ENCODE measurements at places on chromosomes 16 and 17. TPM values are rescaled to one million over a fixed set of nuclear protein-coding genes. Genes with fewer than 3 reads are reported as not detected.

Gene ALOXE3
- not detected for total RNA-seq

GRCh38 chr16:30958175-30959079, 873 bp downstream of the SETD1A start:
- peak overlapping the region; percentile 34 for H3K27ac ChIP-seq
- H3K4me3 ChIP-seq, result peak overlapping the region; percentile 99
- peaks cover 15% of the 10 kb centered on the region for H3K4me1 ChIP-seq
- no peaks in the 10 kb centered on the region for H3K27me3 ChIP-seq
- H3K36me3 ChIP-seq, result peaks cover 9% of the 10 kb centered on the region
- peak; percentile 39 for DNase-seq

DNA sequence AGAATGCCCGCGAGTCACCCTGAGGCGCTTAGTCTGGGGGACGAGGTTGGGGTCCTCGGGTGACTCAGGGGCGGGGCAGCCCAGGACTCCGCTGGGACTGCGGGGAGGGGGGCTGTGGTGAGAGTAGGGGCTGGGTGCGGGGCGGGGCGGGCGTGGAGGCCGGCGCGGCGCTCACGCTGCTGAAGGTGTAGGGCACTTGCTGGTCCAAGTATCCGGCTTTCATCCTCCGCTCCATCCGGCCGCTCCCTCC, 832 bp downstream of the ETV4 start:
- H3K27me3 ChIP-seq, result peaks cover 44% of the 10 kb centered on the region
- no peak overlapping the region for H3K27ac ChIP-seq
- peak overlapping the region; percentile 74 for H3K4me3 ChIP-seq
- peaks cover 21% of the 10 kb centered on the region for H3K4me1 ChIP-seq
- no peak for DNase-seq
- no peaks in the 10 kb centered on the region for H3K36me3 ChIP-seq

DNA sequence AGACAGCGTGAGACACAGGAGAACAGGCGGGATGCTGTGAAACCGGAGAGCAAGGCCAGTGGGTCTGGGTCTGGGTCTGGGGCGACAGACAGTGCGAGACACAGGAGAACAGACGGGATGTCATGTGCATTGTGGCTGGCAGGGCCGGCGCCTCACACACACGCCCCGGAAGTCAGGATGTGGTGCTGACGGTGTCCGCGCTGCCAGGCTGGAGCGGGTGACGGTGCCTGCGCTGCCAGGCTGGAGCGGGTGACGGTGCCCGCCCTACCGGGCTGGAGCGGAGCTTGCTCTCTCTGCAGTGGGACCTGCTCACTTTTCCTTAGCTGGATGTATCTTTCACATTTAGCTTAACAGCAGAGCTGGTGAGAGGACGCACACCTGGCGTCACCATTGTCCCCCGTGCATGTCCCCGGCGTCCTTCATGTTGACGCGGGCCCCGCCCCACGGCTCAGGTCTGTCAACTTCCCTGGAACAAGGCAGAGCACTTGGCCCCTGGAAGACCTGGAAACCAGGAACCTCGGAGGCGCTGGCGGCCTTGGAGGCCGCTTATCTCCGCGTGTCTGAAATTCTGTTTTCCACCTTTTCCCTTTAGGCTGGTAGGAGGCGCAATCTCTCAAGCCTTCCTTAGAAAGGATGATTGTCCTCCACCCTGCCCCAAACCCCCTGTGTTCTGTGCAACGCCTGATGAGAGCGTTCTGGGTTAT, 43.0 kb upstream of the ZNF750 start:
- peaks cover 54% of the 10 kb centered on the region for H3K4me1 ChIP-seq
- H3K4me3 ChIP-seq, result no peak overlapping the region
- H3K27ac ChIP-seq, result no peak overlapping the region
- H3K27me3 ChIP-seq, result no peaks in the 10 kb centered on the region
- peak; percentile 71 for DNase-seq
- H3K36me3 ChIP-seq, result no peaks in the 10 kb centered on the region

Gene CD300E
- total RNA-seq, result 0.10 TPM

DNA sequence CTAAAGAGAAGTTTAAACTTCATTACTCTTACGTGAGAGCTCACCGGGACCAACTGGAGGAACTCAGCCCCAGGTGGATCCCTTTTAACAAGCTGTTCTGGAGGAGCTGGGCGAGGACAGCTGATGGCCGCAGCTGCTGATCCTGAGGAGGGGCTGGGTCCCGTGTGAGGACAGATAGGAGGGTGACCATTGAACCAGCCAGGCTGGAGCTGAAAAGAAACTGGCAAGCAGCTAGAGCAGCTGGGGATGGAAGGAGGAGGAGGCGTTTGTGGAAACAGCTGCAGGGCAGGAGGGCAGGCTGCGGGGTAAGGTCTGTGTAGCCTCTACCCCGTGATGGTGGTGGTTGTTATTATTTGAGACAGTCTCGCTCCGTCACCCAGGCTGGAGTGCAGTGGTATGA, 119.5 kb downstream of the AATF start:
- no peak overlapping the region for H3K27ac ChIP-seq
- DNase-seq, result no peak
- H3K27me3 ChIP-seq, result no peaks in the 10 kb centered on the region
- H3K4me3 ChIP-seq, result no peak overlapping the region

DNA sequence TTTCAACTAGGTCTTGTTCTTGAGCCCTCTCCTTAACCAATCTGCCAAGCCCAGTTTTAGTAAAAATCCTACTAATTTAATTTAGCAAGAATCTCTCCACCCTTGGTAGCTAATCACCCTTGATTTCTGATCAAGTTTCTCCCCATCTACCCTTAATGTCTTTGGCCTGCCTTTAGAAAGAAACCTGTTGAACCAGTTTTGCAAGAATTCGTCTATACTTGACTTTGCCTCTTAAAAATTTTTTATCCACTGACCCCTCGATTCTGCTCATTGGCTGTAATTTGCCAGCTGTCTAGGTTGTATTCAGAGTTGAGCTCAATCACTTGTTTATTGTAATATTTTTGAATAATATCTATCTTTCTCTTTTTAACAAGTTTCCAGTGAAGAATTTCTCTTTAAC, 1138.5 kb downstream of the CDH11 start:
- no peaks in the 10 kb centered on the region for H3K36me3 ChIP-seq
- no peak overlapping the region for H3K4me3 ChIP-seq
- no peak for DNase-seq
- no peaks in the 10 kb centered on the region for H3K4me1 ChIP-seq
- H3K27ac ChIP-seq, result no peak overlapping the region

Gene CLEC18B
- total RNA-seq, result 1.6 TPM

DNA sequence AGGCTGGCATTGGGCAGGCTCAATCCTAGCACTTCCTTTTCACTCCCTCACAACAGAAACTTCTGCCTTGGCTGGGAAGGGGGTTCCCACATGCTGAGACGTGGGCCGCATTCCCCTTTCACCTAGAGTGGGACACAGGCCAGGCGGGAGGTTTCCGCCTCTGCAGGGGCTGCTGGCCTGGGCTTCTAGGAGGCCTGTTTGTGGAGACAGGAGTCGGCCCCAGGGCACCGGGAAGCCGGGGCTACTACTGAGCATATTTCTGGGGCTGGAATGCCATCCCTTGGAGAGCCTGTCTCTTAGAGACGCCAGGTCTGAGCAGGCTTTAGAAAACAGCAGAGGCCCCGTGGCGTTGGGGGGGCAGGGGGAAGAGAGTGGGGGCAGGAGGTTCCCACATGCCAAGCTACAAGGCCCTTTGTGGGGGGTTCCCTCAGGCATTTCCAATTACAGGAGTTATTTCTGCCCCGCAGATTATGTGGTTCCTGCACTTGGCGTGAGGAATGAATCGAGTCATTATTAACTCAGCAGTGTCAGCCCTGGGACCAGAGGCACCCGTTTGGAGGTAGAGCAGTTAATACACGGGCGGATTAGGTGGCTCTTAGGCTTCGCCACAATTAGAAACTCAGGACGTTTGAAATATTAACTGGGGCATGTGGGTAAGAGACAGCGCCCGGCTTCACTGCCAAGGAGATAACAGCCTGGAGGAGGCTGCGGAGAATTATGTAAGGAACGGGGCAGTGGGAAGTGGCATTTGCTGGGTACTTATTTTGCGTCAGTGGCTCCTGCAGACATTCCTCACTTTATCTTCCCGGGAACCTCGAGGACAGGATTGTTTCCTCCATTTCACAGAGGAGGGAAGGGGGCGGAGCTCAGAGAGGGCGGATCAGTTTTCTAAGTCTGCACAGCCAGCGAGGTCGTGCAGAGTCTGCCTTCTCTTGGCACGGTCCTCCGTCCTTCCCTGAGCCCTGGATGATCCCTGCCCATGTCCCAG, 162.5 kb downstream of the MAF start:
- no peak overlapping the region for H3K27ac ChIP-seq
- no peak for DNase-seq
- no peak overlapping the region for H3K4me3 ChIP-seq
- H3K27me3 ChIP-seq, result no peaks in the 10 kb centered on the region

- H3K4me1 ChIP-seq, result no peaks in the 10 kb centered on the region
- H3K36me3 ChIP-seq, result no peaks in the 10 kb centered on the region
- DNase-seq, result no peak
Measured at GRCh38 chr17:58991718-58992331, 114.9 kb downstream of the TRIM37 start.

- H3K27ac ChIP-seq, result peak overlapping the region; percentile 97
- peak overlapping the region; percentile 69 for H3K4me3 ChIP-seq
- peak; percentile 71 for DNase-seq
- H3K4me1 ChIP-seq, result peaks cover 63% of the 10 kb centered on the region
Measured at GRCh38 chr16:67537270-67537635, 8.6 kb downstream of the RIPOR1 start.

GRCh38 chr16:11049396-11050059, 105.2 kb downstream of the CLEC16A start:
- H3K27ac ChIP-seq, result no peak overlapping the region
- H3K36me3 ChIP-seq, result peaks cover 2% of the 10 kb centered on the region
- DNase-seq, result no peak

DNA sequence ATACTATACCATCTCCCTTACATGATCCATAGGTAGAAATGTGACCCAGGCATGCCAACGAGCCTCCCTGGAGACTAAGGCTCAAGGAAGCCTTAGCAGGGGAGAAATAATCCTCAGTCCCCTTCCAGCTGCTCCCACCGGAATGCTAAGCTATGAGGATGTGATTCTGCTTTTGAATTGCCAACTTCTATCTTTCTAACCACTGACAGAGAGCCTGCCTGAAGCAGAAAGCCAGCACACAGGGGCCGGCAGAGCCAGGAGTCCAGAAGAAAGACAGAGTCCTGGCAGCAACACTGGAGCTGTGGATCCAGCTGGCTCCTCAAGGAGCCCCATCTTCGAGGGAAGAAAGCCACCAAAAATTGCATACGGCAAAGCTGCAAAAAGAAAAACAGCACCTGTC, 579.6 kb upstream of the CDH5 start:
- H3K36me3 ChIP-seq, result no peaks in the 10 kb centered on the region
- DNase-seq, result no peak
- H3K4me3 ChIP-seq, result no peak overlapping the region
- H3K27ac ChIP-seq, result no peak overlapping the region
- no peaks in the 10 kb centered on the region for H3K27me3 ChIP-seq

Gene NACA2
- total RNA-seq, result not detected

- peak overlapping the region; percentile 84 for H3K27ac ChIP-seq
- peaks cover 23% of the 10 kb centered on the region for H3K4me1 ChIP-seq
- DNase-seq, result peak; percentile 41
- peaks cover 38% of the 10 kb centered on the region for H3K36me3 ChIP-seq
- no peaks in the 10 kb centered on the region for H3K27me3 ChIP-seq
- H3K4me3 ChIP-seq, result peak overlapping the region; percentile 99
Measured at GRCh38 chr16:20740007-20740883, 1.4 kb downstream of the THUMPD1 start.

Gene MLKL
- total RNA-seq, result 13.3 TPM

- no peak for DNase-seq
- no peak overlapping the region for H3K4me3 ChIP-seq
- peaks cover 6% of the 10 kb centered on the region for H3K27me3 ChIP-seq
- no peak overlapping the region for H3K27ac ChIP-seq
- H3K4me1 ChIP-seq, result peaks cover 17% of the 10 kb centered on the region
- H3K36me3 ChIP-seq, result no peaks in the 10 kb centered on the region
Measured at GRCh38 chr16:66842765-66843164, 1.4 kb upstream of the CA7 start.

- H3K27ac ChIP-seq, result no peak overlapping the region
- H3K4me3 ChIP-seq, result no peak overlapping the region
- H3K4me1 ChIP-seq, result peaks cover 20% of the 10 kb centered on the region
- H3K27me3 ChIP-seq, result no peaks in the 10 kb centered on the region
- no peak for DNase-seq
- H3K36me3 ChIP-seq, result peaks cover 10% of the 10 kb centered on the region
Measured at GRCh38 chr17:48385319-48385718, 44.7 kb downstream of the SKAP1 start.

Gene DHRS7C
- total RNA-seq, result not detected

DNA sequence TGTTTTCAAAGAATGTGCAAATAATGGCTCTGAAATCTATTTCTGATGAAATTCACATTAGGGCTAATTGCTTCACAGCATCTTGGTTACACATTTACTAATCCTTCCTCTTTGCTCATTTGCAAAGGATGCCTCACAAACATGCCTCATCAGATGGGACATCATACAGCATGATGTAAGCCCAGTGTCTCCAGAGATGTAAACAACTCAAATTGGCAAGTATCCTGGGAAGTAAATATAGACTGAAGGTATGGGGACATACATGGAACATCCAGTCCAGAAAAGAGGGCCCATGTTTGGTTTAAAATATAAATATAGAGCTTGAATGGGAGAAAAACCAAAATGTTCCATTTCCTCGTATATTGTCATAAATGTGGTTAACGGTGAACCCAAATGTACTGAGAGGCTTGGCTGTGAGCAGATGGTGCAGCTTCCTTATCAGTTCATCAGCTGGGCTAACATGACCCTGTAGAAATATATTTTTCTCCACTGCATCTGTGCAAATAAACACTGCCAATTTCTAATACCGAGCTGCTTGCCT, 142.9 kb upstream of the NUDT7 start:
- no peak overlapping the region for H3K27ac ChIP-seq
- no peaks in the 10 kb centered on the region for H3K36me3 ChIP-seq
- H3K4me3 ChIP-seq, result no peak overlapping the region
- H3K27me3 ChIP-seq, result no peaks in the 10 kb centered on the region
- no peak for DNase-seq
- H3K4me1 ChIP-seq, result no peaks in the 10 kb centered on the region

Gene MT1X
- 17.2 TPM for total RNA-seq

Gene ASGR1
- 0.32 TPM for total RNA-seq

DNA sequence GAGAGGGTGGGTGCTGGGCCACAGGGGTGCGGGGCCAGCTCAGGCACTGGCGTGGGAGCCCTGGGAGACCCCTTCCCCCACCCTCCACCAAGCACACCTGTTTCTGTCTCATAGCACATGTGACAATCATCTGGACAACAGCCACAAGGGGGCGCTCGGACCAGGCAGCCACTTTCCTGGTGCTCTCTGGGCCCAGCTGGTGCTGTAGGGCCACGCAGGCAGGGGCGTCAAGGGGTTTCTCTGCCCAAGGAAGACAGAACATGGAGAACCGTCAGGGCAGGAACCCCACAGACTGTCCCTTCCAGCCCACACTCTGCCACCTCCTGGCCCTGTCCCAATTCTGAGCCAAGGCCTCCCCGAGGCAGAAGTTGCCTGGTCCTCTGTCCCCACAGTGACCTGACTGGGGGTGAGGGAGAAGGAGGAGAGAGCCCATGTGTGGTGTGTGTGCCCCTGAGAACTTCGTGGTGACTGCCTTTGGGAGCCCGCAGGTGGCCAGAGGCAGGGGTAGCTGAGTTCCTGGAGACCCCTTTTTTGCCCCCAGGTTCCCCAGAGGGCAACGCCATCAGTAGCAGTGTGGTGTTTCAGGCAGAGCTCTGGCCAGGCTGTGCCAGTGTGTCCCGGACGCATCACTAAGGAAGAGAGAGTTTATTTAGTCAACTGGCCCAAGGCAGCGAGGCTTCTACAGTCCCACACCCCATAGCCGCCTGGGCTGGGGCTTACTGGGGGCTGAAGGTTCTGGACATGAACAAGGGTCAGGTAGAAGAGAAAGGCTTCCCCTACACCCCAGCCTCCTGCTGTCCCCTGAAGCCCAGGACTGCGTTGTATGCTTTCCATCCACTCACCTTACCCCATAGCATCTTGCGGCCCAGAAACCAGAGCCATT, 3.1 kb upstream of the SETD6 start:
- peak; percentile 80 for DNase-seq
- no peaks in the 10 kb centered on the region for H3K27me3 ChIP-seq
- H3K4me3 ChIP-seq, result no peak overlapping the region
- no peak overlapping the region for H3K27ac ChIP-seq

All from B cell (primary cell).